Activated naive CD4-positive, alpha-beta T cell (primary cell): ENCODE measurements at places on chromosomes 1 and 21.

- no peak for DNase-seq
These were observed 60.5 kb upstream of the HP1BP3 start for GRCh38 chr1:20847611-20848080.

- DNase-seq: no peak
These were observed 21.2 kb upstream of the OTUD3 start for GRCh38 chr1:19861034-19861433.

DNA sequence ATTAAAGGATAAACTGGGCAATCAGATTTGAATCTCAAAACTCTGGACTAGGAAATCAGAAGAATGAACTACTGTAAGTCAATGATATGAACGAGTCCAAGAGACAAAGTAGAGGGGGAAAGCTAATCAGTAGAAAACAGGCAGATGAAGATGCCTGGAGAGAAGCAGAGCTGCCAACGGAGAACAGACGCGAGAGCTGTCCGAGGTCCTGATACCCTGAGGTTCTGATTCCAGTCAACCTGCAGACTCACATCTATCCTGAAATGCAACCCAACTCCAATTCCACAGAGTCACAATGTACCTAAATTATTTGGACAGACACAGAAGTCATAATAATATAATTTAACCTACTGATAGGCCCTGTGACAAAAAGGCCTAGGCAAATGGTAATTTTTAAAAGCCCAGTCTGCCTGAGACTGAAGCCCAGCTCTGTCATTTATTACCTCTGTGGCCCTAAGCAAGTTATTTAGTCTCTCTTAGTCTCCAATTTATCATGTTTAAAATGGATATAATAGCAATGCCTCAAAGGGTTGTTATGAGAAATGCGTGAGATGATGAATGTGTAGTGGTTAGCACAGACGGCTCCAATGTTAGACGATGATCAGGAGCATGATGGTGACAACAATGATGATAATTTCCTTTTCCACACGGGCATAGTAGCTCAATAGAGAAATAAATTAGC is 33.4 kb downstream of the RGS7 start:
- no peak for DNase-seq

GRCh38 chr1:116909512-116910378 is at the start of gene PTGFRN:
TSS of gene PTGFRN (plus strand) at chr1:116909916. CDS start at chr1:116910204, 288 bp downstream.
- DNase-seq: no peak

GRCh38 chr1:42533101-42533863 is 70.2 kb downstream of the CCDC30 start:
- DNase-seq: no peak

- DNase-seq: no peak
These were observed 105.3 kb upstream of the DPT start for GRCh38 chr1:168834225-168834872.

DNA sequence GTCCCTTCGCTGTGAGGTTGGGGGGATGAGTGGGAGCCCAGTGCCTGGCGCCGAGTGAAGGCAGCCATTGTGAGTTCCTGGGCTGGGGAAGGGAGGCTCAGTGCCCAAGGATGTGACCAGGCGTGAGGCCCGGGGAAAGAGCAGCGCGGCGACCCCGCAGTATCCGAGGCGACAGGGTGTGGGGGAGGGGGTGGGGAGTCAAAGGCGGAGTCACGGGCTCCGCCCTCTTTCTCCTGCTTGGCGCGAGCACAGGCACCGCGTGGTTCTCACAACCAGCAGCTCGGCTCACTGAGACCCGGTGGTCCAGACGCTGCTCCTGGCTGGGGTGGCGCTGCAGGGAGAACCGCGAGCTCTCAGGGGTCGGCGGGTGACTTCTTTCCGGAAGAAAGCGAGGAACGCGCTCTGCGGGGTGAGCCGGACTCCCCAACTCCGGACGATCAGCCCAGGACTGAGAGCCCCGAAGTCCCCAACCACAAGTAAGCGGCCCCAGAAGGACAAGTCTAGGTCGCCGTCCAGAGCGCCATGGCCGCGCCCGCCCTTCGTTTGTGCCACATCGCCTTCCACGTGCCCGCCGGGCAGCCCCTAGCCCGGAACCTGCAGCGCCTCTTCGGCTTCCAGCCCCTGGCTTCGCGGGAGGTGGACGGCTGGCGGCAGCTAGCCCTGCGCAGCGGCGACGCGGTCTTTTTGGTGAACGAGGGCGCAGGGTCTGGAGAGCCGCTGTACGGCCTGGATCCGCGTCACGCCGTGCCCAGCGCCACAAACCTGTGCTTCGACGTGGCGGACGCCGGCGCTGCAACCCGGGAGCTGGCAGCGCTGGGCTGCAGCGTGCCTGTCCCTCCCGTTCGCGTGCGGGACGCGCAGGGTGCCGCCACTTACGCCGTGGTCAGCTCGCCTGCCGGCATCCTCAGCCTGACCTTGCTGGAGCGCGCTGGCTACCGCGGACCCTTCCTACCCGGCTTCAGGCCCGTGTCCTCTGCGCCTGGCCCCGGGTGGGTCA is at the start of gene HPDL:
Gene HPDL (plus strand): TSS at position 269 of the 997 bp plus-strand sequence. CDS start 254 bp downstream, at position 523.
- DNase-seq: peak; percentile 51

DNA sequence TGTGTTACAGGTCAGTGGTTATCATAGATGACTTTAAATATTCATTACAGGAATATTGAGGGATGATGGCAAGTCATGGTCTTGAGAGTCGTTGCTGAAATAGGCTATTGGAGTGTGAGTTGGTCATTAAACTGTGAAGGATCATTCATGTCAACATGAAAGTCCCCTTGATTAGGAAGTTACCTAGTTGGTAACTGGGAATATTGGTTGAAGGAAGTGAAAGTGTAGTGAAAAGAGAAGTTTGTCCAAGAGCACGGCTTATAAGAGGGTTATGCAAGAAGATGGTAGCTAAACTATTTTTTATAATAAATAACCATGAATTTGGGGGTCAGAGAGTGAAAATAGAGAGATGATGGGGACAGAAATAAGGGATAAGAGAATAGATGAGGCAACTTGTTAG is 16.9 kb downstream of the CRB1 start:
- DNase-seq: no peak
